T-helper 17 cell (primary cell): ENCODE measurements at places on chromosomes 5 and 9.

DNA sequence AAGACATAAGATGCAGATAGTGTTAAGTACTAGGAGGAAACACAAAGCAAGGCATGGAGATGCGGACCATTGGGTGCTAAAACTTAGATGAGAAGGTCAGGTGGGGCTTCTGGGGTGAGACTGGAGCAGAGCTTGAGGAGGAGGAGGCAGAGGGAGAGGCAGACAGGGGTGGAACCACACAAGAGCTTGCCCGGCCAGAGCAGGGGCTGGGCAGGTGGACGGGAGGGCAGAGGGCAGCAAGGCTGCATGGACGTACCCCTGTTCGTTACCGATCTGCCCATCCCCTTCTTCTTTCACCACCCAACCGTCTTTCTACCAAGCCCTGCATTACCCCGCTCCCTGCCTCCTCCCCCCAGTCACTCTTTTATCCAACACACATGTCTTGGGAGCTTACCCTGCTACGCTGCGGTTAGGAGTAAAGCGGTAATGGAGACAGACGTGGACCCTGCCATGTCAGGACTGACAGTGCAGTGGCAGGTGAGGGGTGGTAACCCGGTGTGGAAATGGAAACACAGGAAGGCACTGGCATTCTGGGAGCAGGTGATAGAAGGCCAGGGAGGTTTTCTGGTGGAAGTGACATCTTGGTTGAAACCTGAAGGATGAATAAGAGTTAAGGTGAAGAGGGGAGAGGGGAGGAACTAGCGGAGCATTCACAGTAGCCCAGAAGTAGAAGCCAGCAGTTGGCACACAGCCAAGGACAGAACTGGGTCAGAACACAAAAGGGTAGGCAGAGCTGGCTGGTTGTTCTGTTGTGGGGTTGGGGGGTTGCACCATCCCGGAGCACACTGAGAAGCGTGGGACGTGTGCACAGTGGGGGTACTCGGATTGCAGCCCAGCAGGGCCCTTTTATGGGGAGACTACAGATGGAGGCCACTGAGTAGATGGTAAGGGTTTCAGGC, 167.2 kb downstream of the CACNA1B start:
- no peak for DNase-seq

- no peak for DNase-seq
These were observed 9.1 kb upstream of the AK3 start for GRCh38 chr9:4750023-4750673.

DNA sequence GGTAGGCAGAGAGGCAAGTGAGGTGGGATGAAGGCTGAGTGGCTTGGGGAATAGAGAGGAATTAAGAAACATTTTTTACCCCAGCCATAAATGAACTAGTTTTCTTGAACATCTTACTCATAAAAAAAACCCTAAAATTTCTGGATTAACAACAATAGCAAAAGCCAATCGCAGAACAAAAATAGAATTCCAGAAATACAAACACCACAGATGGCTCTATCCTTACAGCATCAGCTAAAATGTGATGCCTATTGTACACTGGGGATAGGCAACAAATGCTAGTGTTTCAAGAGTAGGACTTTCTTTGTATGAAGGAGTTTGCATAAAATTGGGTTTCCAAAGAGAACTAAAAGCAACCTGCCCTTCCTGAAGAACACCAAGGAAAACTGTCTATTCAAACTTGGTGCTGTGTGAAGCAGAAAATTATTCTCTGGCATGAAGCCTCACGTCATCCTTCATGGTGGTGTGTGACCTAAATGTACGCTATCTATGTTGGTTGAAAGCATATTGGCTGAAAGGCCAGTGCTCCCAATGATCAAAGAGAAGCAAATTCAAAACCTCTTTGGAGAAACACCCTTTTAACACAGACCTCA, 82.9 kb downstream of the JAKMIP2 start:
- no peak for DNase-seq

DNA sequence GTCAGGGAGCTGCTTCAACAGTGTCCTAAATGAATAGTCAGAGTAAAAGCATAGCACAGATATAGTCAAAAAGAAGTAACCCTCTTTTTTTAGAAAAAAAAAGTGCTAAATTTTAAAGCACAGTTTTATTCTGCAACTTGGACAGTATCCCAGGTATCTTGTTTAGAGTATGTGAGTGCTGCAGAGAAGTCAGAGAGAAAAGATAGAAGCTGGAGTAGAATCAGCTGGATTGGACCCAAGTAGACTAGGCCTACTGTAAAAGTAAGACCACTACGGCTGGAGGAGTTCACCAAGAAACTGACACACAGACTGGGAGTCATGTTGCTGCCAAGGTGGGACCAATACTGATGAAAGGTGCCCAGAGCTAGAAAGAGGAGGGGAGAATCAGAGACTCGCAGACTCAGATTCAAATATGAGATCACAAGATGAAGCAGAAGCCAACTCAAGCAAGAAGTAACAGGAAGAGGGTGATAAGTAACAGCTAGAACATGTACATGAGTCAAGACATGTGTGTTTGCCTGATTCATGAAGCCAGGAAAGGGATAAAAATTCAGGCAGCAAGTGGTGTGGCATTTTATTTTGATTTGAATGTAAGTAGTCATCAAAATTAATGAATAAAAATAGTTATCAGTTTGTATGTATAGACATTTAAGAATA, 25.6 kb upstream of the TUSC1 start:
- no peak for DNase-seq

- no peak for DNase-seq
These were observed 124.7 kb upstream of the TNPO1 start for GRCh38 chr5:72691751-72692150.
